ENCODE measurements at places on chromosomes 11 and 22.

GRCh38 chr22:37425369-37425768, 1.9 kb downstream of the ELFN2 start:
- DNase-seq, result no peak

- DNase-seq, result no peak
These were observed 97.0 kb upstream of the PRR5 start for GRCh38 chr22:44604991-44605390.

- no peak for DNase-seq
These were observed 1.5 kb downstream of the A4GALT start for GRCh38 chr22:42719133-42719532.

- DNase-seq, result no peak
These were observed 19.1 kb downstream of the KCNC1 start for GRCh38 chr11:17753641-17754040.

- DNase-seq, result no peak
These were observed at the start of gene TTLL12 for GRCh38 chr22:43186272-43187170. TTLL12 (minus strand) TSS chr22:43187134; CDS start chr22:43187069, 65 bp downstream.

DNA sequence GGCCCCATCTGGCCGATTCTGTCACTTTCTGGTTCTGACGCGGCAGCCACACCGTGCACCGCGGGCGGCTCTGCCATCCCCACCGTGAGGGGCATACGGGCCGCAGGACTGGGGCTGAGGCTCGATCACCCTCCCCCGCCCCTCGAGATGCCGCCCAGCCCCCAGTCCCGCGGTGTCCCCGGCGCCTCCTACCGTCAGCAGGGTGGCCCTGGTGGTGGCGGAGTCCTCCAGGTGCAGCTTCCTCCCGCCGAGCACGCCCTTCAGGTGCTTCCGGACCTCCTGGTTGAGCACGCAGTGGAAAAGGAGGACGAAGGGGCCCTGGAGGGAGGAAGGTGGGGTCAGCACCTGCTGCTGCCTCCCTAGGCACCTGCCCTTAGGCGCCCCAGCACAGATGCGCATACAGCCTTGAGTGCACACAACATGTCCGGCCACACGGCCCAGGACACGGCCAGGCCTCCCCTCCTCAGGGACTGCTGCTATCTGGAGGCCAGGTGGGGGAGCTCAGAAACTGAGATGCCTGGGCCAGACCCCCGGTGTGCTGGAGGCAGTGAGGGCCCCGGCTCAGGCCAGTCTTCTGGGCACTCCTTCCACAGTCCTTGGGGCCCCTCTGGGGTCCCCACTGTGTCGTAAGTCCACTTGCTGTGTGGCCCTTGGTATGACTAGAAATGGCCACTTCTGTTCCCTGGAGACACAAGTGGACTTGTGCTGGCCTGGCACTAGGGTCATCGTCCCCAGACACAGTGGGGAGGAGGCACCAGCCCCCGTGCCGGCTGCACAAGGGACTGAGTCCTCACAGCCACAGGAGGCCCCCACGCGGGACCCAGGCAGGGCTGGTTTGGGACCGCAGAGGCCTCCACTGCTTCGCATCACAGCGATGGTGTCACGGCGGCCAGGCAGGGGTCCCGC, 31.5 kb downstream of the TRMU start:
- DNase-seq, result no peak

DNA sequence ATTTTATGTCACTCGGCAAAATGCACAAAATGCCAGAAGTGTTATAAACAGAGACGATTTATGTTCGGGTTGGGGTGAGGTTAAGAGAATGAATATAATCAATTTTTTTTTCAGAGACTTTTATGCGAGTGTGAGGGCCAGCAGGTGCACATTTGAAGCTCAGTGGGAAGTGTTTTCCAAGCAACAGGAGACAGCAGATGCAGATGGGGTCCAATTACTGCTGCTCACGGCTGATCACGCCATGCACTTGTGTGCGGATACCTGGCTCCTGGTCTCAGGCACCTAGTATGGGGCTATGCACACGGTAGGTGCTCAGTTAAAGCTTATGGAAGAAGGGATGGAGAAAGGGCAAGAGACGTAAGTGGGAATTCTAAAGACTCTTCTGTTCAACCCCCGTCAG, 249.1 kb downstream of the MIAT start:
- DNase-seq, result no peak

GRCh38 chr11:90874281-90874680, 651.4 kb upstream of the CHORDC1 start:
- no peak for DNase-seq

GRCh38 chr11:121448011-121448410, 4.1 kb upstream of the SORL1 start:
- no peak for DNase-seq

DNA sequence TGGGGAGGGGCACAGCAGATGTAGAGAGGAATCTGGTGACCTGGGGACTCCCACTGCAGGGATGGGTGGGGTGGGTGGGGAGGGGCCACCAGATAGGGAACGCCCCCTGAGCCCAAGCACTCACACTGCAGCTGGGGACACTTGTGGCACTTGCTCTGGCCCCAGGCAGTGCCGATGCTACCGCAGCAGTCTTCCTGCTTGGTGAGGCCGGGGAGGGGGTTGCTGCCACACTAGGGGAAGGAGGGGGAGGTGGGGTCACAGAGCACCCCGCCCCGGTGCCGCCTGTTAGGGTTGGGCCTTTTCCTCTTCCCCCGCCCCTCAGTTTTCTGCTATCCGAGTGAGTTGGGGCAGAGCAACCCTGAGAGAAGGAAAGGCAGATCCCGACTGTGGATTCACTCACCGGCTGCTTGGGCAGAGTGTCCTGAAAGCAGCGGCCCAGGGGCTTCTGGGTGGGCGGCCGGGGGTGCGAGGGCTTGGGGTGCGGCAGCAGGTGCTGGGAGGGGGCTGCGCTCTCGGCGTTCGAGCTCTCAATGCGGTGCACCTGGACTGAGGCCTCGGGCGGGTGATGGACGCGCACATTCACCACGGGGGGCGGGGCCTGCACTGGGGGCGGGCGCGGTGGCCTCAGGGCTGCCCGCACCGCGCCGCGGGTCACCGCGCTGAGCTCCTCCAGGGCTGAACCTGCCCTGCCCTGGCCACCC, 4.7 kb downstream of the LTBP3 start:
- no peak for DNase-seq

GRCh38 chr22:44074337-44074984, 50.4 kb downstream of the PARVB start:
- DNase-seq, result no peak

- DNase-seq, result no peak
These were observed 17.5 kb upstream of the TSPAN18 start for GRCh38 chr11:44709281-44709562.

- no peak for DNase-seq
These were observed 953 bp upstream of the PACS1 start for GRCh38 chr11:66068923-66069714.

DNA sequence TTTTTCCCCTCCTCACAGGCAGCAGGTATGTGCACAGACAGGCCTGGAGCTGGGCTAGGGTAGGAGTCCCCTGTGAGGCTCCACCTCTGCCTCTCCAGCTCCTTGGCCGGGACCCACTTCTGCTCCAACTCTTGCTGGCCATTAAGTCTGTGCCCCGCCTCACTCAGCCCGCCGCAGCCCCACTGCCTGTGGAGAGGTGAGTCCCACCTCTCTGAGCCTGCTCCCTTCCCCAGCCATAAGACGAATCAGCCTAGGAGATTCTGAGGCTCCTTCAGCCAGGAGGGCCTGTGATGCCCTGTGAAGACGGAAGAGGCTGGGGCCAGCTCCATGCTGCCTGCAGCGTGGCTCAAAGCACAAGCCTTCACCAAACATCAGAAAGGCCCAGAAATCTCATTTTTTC, 23.0 kb downstream of the TSKU start:
- no peak for DNase-seq

- no peak for DNase-seq
These were observed 664 bp upstream of the PRSS23 start for GRCh38 chr11:86799680-86800075.

DNA sequence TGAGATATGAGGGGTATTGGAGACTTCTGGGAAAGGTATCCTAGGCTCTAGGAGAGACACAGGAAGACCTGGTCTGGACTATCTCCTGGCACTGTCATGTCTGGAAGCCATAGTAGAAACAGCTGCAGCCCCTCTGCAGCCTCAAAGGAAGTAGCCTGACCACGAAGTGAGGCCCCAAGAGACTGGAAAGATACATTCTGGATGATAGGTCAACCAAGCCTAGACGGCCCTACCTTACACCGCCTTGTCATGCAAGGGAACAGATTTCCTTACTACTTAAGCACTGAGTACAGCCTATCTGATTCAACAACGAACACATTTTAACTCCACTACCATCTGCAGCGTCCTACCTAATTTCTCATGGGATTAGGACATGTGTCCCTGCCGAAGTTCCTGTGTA, 31.1 kb downstream of the UQCR10 start:
- no peak for DNase-seq

Data from esophagus squamous epithelium (tissue), 5 donors.